Breast epithelium (tissue), 4 donors: ENCODE measurements at places on chromosomes 4 and X. TPM values are rescaled to one million over a fixed set of nuclear protein-coding genes. Genes with fewer than 3 reads are reported as not detected.

TMEM150C gene
- total RNA-seq: 46.7 TPM

TCEAL7 gene
- total RNA-seq: 11.1 TPM

CSAG2 gene
- total RNA-seq: not detected

IBSP gene
- not detected for total RNA-seq

WAS gene
- 6.0 TPM for total RNA-seq

UGT8 gene
- total RNA-seq: 3.9 TPM

DNA sequence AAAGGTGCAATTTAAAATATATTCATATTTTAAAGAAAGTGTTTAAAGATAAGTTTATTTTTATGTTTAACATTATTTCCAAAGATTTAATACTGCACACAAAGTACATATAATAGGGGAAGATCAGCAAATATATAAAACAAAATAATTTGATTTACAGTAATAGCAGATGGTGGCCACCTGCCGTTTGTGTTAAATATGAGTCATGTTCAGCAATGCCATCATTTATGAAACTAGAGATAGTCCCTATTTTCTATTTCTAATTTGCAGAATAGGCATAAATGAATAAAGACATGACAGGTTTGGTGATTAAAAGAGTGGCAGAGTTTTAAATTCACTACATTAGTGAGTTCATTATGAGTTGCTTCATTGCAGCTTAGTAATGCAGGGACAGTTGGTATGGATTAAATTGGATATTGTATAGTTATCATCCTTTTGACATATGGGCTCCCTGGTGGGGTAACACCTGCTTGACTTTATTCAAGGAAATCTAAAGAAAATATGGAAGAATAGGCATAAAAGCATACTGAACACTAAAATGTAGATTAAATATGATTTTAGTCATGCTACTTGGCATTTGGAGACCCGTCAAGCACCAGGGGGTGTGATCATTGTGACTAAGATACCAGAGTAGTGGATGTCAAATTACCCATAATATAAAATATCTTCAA is 78.8 kb upstream of the BANK1 start:
- H3K4me3 ChIP-seq: no peak overlapping the region
- no peaks in the 10 kb centered on the region for H3K36me3 ChIP-seq
- H3K27ac ChIP-seq: no peak overlapping the region
- no peak for DNase-seq
- no peaks in the 10 kb centered on the region for H3K27me3 ChIP-seq

GRCh38 chr4:15294832-15295231 is 133.0 kb upstream of the C1QTNF7 start:
- no peaks in the 10 kb centered on the region for H3K36me3 ChIP-seq
- no peak overlapping the region for H3K4me3 ChIP-seq
- no peaks in the 10 kb centered on the region for H3K4me1 ChIP-seq
- no peak overlapping the region for H3K27ac ChIP-seq
- no peaks in the 10 kb centered on the region for H3K27me3 ChIP-seq

GRCh38 chr4:85555206-85555605 is 80.3 kb downstream of the ARHGAP24 start:
- no peaks in the 10 kb centered on the region for H3K4me1 ChIP-seq
- H3K4me3 ChIP-seq: no peak overlapping the region
- no peaks in the 10 kb centered on the region for H3K27me3 ChIP-seq
- H3K27ac ChIP-seq: no peak overlapping the region

- H3K4me1 ChIP-seq: no peaks in the 10 kb centered on the region
- H3K27me3 ChIP-seq: peaks cover 1% of the 10 kb centered on the region
- DNase-seq: no peak
- H3K4me3 ChIP-seq: no peak overlapping the region
- no peak overlapping the region for H3K27ac ChIP-seq
Measured at GRCh38 chr4:1771555-1772305, 21.4 kb upstream of the FGFR3 start.

GRCh38 chrX:20147561-20147960 is 5.9 kb upstream of the EIF1AX start:
- no peak overlapping the region for H3K27ac ChIP-seq
- no peaks in the 10 kb centered on the region for H3K4me1 ChIP-seq
- no peak overlapping the region for H3K4me3 ChIP-seq
- DNase-seq: no peak

DNA sequence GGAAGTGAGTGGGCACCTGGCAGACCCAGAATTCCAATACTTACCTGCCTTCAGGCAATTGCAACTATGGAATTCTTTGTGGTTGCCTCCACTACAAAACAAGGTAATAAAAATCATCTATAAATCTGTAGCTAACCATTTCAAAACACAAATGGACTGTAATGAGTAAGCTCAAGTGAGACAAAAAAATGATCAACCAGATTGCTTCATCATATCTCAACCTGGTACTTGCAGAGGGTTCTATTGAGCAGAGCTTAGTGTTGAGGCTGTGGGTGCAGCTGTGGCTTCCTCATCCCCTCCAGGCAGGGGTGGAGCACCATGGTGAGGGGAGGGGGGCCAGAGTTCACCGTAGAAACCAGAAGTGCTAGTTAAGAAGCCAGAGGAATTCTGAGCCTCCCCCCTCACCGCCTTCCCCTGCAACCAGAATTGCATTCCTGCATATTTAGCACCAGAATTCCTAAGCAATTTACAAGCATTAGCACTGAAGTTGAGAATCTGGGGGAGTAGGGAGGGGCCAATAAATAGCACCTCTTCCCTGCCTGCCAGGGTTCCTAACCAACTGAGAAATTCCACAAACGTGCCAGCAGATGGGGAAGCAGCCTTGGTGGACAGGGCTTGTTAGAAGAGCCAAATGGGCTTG is 11.5 kb downstream of the CTAG1A start:
- no peaks in the 10 kb centered on the region for H3K4me1 ChIP-seq
- H3K36me3 ChIP-seq: no peaks in the 10 kb centered on the region
- H3K4me3 ChIP-seq: no peak overlapping the region
- H3K27ac ChIP-seq: no peak overlapping the region
- no peak for DNase-seq

DNA sequence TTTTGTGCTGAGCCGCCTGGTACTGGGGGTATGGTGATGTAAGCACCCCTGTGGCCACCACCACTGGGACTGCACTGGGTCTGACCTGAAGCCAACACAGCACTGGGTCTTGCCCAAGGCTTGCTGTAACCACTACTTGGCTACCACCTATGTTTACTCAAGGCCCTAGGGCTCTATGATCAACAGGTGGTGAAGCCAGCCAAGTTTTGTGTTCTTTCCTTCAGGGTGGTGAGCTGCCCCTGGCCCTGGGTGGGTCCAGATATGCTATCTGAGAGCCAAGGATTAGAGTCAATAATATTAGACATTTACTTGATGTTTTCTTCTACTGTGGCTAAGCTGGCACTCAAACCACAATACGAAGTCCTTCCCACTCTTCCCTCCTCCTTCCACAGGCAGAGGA is 55.1 kb upstream of the PAGE4 start:
- no peak overlapping the region for H3K4me3 ChIP-seq
- H3K27ac ChIP-seq: no peak overlapping the region
- H3K4me1 ChIP-seq: no peaks in the 10 kb centered on the region
- peaks cover 51% of the 10 kb centered on the region for H3K27me3 ChIP-seq
- H3K36me3 ChIP-seq: no peaks in the 10 kb centered on the region

- no peaks in the 10 kb centered on the region for H3K4me1 ChIP-seq
- DNase-seq: no peak
- H3K36me3 ChIP-seq: no peaks in the 10 kb centered on the region
- H3K27ac ChIP-seq: no peak overlapping the region
- H3K4me3 ChIP-seq: no peak overlapping the region
Measured at GRCh38 chr4:175431694-175432093, 380.4 kb downstream of the GPM6A start.

DNA sequence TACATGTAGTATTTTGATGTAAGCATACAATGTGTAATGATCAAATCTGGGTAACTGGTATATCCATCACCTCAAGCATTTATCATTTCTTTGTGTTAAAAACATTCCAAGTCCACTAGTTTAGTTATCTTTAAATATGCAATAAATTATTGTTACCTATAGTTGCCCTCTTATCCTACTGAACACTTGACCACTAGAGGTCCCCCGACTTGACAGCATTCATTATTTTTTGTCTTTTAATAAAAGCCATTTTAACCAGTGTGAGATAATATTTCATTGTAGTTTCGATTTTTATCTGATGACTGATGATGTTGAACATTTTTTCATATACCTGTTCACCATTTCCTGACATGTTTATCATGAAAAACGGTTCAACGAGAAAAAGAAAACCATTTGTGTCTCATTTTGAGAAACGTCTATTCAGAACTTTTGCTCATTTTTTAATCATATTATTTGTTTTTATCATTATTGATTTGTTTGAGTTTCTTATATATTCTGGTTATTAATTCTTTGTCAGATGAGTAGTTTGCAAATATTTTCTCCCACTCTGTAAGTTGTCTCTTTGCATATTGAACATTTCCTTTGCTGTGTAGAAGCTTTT is 199.0 kb upstream of the CXXC4 start:
- H3K27ac ChIP-seq: no peak overlapping the region
- no peaks in the 10 kb centered on the region for H3K4me1 ChIP-seq
- H3K36me3 ChIP-seq: no peaks in the 10 kb centered on the region
- H3K4me3 ChIP-seq: no peak overlapping the region

DNA sequence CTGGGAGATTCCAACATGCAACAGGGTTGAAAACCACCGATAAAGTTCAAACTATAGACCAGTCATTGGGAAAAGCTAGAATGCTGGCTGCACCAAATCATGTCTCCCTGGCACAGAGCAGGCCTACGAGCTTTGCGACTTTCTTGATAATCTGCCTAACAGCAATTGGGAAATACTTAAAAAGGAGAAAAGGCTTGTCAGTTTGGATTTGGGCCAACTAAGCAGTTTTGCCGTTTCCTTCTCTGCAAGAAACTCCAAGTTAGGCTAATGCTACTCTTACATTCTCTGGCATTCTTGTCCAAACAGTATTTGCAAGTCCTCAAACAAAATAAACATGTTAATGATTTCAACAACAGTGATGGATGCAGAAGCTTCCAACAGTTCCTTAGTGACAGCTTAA is 87.9 kb downstream of the PDK3 start:
- H3K36me3 ChIP-seq: no peaks in the 10 kb centered on the region
- H3K4me3 ChIP-seq: no peak overlapping the region
- peaks cover 19% of the 10 kb centered on the region for H3K27me3 ChIP-seq
- H3K27ac ChIP-seq: no peak overlapping the region
- H3K4me1 ChIP-seq: no peaks in the 10 kb centered on the region

- H3K27me3 ChIP-seq: no peaks in the 10 kb centered on the region
- no peaks in the 10 kb centered on the region for H3K4me1 ChIP-seq
Measured at GRCh38 chr4:162347156-162347841, 183.5 kb upstream of the FSTL5 start.

- no peaks in the 10 kb centered on the region for H3K4me1 ChIP-seq
- no peaks in the 10 kb centered on the region for H3K27me3 ChIP-seq
- H3K4me3 ChIP-seq: peak overlapping the region; percentile 69
- DNase-seq: peak; percentile 55
- peak overlapping the region; percentile 89 for H3K27ac ChIP-seq
- no peaks in the 10 kb centered on the region for H3K36me3 ChIP-seq
Measured at GRCh38 chr4:152936446-152937335, 568 bp downstream of the FHDC1 start.

DNA sequence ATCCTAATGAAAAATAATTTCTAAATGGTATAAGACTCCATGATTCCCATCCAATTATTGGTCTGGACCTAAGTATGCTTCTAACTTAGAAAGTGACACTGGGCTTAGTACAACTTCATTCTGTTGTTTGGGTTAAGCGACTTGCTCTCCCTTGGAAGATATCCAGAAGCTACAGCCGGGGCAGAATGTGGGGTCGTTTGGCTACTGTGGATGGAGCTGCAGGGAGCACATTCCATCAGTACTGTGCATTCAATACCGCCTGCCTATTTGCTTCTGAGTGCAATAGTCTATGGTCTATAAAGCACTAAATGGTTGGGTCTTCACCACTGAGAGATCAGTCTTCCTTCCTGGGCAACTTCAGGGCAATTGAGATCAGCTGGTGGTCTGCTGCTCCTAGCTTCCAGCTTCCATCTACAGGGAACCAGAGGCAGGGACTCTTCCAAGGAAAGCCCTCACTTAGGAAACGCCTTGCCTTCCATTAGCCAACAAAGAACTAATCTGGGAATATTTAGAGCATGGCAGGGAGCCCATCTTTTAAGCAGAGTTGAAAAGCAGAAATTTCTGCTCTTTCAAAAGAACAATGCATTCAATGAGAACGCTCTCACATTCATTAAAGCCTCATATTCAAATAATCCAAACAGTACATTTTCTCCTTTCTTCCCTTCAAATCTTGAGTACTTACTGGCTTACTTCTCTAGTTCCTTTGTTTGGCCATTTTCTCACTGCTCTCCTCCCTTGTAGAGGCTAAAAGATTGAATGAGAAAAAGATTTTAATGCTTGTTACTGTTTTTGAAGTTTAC is 1049.9 kb upstream of the TENM3 start:
- H3K4me1 ChIP-seq: no peaks in the 10 kb centered on the region
- no peak overlapping the region for H3K4me3 ChIP-seq
- no peak overlapping the region for H3K27ac ChIP-seq
- DNase-seq: no peak
- no peaks in the 10 kb centered on the region for H3K36me3 ChIP-seq
- H3K27me3 ChIP-seq: no peaks in the 10 kb centered on the region

- no peaks in the 10 kb centered on the region for H3K27me3 ChIP-seq
- no peak for DNase-seq
- no peak overlapping the region for H3K4me3 ChIP-seq
- no peaks in the 10 kb centered on the region for H3K4me1 ChIP-seq
- no peak overlapping the region for H3K27ac ChIP-seq
Measured at GRCh38 chr4:125677665-125678307, 363.0 kb downstream of the FAT4 start.
